ENCODE measurements at places on chromosomes 11 and 22.
A peak's percentile ranks its signal among the peaks of the same experiment; 100 is the strongest.

DNA sequence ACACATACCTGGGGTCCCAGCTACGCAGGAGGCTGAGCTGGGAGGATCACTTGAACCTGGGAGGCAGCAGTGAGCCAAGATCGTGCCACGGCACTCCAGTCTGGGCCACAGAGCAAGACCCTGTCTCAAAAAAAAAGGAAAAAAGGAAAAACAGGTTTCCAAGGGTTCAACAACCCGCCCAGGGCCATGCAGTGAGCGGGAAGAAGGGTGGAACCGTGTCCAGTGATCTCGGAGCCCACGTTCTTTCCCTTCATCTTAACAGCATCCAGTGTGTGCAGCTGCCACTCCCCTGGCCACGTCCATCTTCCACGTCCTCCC is 14.9 kb upstream of the LRP5 start:
- no peak for DNase-seq

DNA sequence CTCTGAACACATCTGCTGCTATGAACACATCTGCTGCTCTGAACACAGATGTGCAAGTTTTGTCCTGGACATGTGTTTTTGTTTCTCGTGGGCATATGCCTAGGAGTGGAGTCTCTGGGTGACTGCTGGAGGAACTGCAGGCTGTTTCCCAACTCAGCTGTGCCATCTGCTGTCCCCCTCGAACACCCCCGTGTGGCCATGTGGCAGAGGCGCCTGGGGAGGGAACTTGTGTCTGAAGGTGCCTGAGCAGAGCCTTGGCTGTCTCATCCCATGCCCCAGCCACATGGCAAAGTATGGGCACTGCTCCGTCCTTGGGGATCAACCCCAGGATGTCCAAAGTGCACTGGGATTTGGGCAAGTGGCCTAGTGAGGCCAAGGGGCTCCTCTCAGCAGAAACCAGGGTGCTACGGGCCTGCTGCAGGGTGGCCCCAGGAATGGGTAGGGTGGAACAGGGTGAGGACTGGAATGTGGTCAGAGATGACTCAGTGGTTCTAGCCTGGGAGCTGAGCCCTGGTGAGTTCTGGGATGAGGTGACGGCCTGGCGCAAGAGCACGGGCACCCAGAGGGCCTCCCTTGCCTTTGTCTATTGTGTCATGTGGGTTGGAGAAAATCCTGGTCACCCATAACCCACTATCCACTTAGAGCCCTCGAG is 14.7 kb downstream of the GATD1 start:
- DNase-seq, result peak; percentile 93

DNA sequence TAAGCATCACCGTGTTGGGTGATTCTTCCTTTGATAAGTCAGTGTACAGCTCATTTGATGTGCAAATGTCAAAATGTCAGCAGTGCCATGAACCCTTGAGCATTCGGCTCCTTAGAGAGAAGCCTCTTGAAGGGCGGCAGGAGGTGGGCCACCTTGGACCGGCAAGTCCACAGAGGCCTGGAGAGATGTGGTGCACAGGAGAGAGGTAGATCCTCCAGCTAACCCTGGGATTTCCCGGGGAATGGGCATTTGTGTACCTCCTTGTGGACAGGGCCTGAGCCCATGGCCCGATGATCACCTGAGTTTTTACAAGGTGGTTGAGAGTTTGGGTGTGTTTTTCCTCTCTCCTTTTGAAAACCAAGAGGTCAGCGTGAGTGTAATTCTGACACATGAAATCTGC is 133.2 kb upstream of the RCN1 start:
- no peak for DNase-seq

DNA sequence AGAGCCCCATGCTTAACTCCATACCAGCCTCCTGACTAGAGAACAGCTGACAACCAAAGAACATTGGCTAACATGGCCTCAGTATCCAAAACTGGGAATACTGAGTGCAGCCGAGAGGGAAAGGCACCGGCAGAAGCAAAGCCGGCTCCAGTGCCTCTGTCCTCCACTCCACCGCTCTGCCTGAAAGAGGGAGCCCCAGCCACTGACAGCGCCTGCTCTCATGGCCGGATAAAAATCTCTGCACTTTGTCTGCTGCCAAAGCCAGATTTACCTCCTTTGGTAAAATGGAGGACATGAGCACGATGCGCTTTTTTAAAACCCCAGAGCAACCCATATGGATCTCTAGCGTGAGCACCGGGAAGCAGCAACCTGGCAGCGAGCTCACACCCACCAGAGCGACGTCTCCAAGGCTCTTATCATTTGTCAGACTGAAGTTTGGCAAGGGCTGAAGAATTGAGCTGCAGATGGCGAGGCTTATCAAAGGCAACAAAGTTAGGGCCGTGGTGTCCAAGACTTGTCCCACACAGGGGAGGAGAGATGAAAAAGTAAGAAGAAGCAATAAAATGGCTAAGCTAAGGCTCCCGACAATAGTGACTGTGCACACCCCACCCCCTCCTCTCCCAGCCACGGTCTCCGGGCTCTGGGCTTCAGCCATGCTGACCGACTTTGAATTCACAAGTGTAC is 71.4 kb downstream of the EFCAB6 start:
- DNase-seq, result no peak

- DNase-seq, result no peak
These were observed 52.2 kb downstream of the C22orf42 start for GRCh38 chr22:32106930-32107329.

DNA sequence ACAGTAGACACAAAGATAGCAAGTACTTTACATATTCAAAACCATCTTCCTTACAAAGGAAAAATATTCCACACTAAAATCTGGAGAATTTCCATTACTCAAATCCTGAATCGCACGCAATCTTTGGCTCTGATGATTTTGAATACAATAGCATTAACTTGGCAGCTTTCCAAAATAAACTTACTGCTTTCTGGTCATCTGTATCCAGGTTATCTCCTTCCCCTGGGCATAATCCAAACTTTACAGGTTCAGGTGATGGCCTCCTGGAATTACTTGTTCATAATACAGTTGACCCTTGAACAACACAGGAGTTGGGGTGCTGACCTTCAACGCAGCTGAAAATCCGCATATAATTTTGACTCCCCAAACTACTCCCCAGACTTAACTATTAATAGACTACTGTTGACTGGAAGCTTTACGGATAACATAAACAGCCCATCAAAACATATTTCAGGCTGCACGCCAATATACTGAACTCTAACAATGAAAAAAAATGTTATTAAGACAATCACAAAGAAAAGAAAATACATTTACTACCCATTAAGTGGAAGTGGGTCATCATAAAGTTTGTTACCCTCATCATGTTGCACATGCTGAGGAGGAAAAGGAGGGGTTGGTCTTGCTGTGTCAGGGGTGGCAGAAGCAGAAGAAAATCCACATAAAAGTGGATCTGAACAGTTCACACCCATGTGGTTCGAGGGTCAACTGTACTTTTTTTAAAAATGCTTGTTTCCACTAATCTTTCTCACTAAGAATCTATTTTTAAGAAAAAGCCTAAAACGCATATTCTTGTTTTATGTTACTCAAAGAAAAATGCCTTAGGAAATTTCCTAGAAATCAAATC is 6.5 kb downstream of the MTMR2 start:
- DNase-seq, result no peak

- no peak for DNase-seq
These were observed 41.7 kb downstream of the IGF2 start for GRCh38 chr11:2097356-2097997.

DNA sequence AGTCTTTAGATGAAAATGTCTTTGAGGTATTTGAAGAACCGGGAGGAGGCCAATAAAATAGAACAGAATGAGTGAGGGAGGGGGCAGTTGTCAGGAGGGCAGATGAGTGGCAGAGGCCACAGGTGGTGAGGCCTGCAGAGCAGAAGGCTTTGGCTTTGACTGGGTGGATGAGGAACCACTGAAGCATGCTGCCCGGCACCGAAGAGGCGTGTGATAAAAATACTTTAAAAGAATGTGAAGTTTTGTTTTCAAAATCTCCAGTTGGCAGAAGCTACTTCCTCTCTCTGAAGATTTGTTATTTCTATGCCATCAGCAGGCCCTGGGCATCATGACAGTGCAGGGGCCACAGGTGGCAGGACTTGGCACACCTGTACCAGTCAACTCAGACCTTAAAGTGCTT is 6.3 kb downstream of the MS4A12 start:
- DNase-seq, result no peak

DNA sequence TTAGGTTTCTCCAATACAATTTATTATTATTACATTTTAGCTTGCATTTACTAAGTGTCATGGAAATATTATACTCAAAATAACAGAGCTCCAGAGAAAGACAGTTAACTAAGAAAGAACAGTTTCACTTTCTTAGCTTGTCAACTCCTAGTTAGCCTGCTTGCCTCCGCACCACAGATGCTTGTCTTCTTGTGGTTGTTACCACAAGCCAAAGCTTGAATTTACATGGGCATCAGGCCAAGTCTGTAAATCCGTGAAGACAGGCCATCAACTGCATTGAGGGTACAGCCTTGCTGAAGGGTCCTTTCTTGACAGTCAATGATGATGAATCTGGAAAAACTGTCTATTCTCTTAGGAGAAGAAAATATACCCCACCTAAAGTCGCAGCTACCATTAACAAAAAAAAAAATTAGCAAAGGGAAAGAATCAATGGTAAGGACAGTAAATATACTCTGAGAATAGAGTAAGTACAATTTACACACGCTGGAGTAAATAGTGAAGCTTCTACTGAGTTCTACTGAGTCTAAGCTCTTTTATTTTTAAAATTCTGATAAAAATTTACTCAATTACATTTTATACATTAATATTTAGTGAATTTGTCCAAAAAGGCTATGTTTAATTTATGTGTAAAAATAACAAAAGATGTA is 15.6 kb upstream of the DENND5A start:
- DNase-seq, result peak; percentile 7

DNA sequence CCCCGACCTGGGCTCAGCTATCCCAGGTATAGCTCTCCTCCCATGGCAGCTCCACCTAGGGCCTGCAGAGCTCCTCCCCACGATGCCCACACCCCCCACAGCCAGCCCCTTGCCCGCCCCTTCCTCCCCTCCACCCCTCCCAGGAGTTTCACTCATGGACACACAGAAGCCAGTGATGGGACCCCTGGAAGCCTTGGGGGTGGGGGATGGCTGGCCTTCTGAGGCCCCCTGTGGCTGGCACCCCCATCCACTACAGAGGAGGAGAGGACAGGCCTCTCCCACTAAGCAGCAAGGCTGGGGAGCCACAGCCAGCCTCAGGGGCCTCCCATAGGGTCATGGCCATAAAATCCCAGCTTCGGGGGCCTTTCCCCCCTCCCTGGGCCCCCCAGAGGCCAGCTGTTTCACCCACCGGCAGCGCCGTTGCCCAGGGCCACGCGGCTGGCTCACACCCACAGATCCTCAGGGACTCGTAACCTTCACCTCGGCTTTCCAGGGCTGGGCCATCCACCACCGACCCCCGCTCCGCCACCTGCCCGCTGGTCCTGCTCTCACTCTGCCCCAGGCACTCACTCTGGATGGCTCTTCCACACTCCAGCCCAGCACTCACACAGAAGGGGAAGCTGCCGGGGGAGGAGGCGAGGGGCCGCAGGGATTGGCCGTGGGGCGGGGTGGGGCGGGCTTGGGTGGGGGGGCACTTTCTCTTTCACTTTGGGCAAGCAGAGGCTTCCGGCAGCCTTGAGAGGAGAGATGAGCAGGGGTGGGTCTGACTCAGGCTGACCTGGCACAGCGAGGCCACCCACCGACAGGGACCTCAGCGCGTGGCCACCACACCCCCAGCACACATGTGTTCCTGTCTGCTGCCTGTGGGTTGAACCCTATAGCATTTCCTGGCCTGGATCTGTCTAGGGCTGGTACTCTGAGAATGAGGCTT is 2.2 kb downstream of the SLC25A22 start:
- peak; percentile 40 for DNase-seq

DNA sequence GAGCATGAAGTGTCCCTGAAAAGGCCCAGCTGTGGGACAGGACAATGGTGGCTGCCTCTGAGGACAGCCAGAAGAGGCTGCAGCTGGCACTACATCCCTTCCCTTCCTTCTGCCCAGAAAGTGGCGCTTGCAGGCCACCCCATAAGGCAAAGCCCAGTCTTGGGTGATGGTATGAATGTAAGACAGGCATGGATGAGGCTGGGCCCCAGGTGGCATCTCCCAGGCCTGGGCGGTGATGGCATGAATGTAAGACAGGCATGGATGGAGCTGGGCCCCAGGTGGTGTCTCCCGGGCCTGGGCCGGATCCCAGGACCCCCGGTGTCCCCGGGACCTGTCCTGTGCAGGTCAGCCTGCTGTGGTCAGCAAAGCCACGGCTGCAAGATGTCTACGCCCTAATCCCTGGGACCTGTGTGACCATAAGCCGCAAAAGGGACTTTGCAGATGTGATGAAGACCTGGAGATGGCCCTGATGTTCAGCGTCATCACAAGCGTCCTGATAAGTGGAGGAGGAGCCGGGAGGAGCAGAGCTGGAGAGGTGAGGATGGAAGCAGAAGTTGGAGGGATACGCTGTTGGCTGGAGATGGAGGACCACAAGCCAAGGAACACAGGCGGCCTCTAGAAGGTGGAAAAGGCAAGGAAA is 181.1 kb downstream of the CTTN start:
- no peak for DNase-seq

GRCh38 chr11:9992306-9992705 is 301.7 kb downstream of the SBF2 start:
- no peak for DNase-seq

DNA sequence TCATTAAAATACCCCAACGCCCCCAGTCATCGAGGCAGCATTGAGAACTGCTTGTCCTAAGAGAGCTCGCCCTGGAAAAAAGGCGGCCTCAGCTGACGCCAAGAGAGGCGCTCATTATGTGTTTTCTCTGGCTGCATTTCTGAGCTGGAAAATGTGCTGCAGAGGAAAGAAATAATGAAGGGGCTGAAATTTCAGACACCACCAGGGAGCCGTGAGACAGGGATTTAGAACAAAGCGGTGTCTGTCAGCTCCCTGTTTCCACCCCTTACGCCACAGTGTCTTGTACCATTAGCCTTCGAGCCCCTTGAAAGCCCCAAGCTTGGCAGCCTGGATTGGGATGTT is 14.4 kb downstream of the USH1C start:
- no peak for DNase-seq

- no peak for DNase-seq
These were observed 29.5 kb upstream of the CCDC34 start for GRCh38 chr11:27392278-27393114.

DNA sequence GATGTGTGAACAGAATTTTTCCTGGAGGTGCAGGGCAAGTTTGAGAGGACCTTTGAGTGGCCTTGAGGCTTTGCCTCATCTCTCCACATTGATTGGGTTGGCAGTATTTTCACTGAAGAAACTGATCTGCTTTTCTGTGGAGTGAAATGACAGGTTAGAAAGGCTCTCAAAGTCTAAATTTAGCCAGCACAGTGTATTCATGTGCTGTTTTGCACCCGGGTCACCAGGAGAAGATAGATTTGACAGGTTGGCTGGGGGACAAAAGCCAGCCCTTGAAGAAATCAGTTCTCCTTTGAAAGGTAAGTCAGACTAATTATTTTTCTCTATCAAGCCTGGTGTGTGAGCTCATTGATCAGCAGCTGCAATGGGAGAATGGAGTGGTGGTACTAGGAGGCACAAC is 152.9 kb downstream of the DBX1 start:
- DNase-seq, result no peak

- DNase-seq, result no peak
These were observed 9.8 kb downstream of the CSF2RB start for GRCh38 chr22:36923131-36923788.

All from NCI-H524 (cell line).